ENCODE measurements at places on chromosomes 7 and 10.

GRCh38 chr7:107017965-107018719 is 26.4 kb upstream of the PRKAR2B start:
- no peak for DNase-seq

GRCh38 chr7:55024776-55025175 is 6.0 kb downstream of the EGFR start:
- no peak for DNase-seq

GRCh38 chr7:84729284-84729683 is 457.6 kb downstream of the SEMA3D start:
- no peak for DNase-seq

DNA sequence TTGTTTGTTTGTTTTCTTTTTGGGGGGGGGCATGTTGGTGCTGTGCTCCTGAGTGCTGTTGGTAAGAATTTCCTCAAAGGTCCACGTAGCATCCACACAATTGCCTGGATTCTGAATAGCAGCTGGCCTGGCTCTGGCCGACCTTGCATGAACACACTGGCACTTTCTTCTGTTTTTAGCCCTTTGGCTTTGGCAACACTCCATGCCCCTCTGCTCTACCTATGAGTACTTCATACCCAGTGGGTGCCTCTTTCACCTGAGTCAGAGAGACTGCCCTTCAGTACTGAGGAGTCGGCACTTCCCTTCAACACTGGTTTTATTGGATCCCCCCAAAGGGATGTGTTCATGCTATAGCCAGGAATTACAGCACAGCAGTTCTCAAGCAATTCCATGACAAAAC is 7.2 kb upstream of the NPVF start:
- DNase-seq: no peak

GRCh38 chr7:617614-618538 is 98.2 kb upstream of the PDGFA start:
- no peak for DNase-seq

DNA sequence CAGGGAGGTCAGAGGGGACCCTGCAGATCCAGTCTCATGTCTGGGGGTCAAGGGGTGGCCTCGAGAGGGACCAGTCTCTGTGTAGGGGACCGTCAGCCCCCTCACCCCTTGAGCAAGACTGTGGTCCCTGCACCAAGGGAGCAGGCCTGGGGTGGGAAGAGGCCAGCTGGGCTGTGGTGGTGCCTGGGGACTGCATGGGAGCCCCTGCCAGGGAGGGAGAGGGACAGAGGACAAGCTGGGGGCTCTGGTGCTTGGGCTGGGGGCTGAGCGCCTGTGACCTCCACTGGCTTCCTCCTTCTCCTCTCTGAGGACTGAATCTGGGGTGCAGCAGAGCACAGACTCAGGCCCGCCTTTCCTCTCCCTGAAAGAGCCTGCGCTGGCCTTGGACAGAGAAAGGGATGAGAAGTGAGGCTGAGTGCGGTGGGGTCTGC is 771 bp upstream of the PILRB start:
- DNase-seq: no peak

DNA sequence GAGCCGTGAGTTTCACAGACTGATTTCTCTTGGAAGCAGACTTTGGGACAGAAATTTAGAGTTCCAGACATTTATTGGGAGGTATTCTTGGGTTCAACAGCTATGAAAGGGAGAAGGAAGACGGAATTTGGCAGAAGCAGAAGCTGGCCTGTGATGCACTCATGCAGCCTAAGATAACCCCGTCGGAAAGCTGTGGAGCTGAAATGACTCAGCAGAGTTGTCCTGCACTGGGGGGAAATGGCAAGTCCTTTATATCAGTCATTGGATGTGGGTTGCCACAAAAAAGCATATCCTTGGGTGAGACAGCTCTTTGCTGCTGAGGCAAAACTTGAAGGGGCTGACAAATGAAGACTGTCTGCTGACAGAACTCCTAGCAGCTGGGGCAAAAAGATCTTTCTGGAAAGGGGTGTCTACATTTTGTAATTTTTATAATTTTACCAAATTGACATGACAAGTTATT is 11.5 kb upstream of the MICU1 start:
- DNase-seq: no peak

- no peak for DNase-seq
Observed at GRCh38 chr7:102095321-102096011, 191.2 kb upstream of the SH2B2 start.

DNA sequence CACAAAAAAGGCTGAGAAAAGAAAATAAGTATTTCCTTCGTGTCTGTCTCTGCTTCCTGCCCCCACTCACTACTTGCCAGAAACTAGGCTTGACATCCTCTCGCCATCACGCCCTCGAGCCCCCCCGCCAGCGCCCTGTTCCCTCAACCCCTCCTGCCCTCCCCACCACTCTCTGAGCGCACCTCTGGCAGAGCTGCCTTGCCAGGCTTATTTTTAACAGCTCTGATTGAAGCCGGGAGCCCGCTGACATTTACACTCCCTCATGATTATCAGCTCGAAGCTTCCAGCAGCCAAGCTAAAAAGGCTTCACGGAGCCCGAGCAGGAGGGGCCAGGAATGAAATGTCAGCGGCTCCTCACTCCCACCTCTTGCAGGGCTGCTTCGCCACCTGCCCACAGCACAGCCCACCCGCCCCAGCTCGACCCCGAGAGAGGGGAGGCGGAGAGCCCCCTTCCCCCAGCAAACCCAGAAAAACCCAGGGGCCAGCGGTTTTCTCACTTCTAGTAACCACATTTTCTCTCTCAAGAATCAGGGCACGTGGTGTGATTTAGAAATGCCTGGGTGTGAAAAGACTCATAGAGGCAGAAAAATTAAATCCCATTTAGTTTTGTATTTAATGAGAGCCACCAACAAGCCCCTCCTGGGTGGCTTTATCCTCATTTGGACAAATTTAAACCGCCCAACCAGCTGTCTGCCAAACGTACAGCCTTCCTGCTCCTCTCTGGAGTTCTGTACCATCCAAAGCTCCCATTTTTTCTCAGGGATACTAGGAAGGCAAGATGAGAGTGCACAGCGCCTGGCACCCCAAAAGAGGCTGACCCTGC is 89.3 kb downstream of the SLIT1 start:
- DNase-seq: no peak

- DNase-seq: no peak
Observed at GRCh38 chr10:48791267-48791928, 106.7 kb downstream of the WDFY4 start.

DNA sequence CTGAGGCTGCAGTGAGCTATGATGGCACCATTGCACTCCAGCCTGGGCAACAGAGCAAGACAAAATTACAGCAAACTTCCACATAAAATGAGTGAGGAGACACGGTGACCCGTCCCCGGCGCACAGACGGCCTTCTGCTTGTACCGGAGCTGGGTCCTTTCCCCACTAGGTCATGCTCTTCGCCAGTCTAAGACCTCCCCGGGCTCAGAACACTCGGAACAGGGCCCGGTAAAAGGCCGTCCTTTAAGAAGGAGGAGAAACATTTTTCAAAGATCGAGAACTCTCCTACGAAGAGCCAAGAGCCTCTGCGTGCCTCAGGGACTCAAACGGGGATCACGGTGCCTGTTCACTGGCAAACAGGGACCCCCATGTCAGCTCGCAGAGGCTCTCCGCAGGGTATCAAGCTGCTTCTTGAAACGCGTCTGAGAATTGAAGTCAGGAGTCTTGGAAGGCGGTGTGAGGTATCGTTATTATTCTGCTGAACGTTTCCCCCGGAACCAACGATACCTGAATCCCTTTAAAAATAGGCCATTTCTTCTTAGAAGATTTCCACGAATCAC is 9.0 kb downstream of the CARD11 start:
- no peak for DNase-seq

DNA sequence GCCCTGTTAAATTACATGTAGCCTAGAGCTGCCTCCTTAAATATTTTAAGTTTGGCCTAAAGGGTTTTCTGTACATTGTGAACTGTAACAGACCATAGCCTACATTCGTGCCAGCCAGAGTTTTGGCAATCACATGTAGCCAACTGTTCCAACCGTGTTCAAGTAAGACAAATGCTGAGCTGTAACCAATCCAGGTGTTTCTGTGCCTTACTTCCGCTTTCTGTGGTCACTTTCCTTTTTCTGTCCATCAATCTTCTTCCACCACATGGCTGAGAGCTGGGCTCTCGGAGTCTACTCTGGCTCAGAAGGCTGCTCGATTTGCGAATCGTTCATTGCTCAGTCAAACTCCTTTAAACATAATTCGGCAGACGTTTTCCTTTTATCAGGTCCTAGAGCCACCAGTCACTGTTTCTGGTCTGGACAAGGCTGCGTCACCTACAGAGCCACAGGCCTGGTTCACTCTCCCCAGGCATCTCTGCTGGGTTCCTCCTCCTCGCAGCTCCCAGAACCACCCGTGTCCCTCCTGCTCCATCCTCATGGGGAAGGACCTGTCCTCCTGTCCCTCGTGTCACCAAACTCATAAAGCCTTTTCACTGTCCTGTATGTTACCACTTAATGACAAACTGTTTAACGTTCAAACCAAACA is 158.0 kb upstream of the RHEB start:
- no peak for DNase-seq

DNA sequence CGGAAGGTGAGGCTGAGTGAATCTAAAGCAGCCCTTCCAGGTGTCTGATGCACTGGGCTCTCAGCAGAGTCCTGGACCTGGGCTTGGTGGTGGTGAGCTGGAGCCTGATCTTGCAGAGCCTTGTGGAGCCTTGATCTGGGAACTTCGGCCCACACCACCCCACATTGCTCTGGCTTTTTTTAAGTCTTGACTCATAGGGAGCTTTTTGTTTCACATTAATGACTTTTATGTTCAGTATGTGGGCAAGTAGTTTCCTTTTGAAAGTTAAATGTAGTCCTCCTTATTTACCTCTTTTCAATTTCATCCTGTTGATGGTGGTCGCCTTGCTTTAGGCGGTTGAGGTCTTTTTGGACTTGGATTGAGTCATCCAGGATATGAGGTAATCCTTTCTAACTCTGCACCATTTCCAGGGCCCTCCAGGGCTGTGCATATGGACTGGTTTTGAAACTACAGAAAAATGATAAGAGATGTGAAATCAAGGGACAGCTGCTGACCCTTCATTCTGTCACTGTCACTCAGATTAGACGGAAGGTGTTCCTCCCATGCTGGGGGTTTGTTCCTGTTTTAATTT is 2.9 kb upstream of the NRAP start:
- DNase-seq: no peak

- DNase-seq: no peak
Observed at GRCh38 chr10:121007264-121007663, 156.1 kb downstream of the WDR11 start.

DNA sequence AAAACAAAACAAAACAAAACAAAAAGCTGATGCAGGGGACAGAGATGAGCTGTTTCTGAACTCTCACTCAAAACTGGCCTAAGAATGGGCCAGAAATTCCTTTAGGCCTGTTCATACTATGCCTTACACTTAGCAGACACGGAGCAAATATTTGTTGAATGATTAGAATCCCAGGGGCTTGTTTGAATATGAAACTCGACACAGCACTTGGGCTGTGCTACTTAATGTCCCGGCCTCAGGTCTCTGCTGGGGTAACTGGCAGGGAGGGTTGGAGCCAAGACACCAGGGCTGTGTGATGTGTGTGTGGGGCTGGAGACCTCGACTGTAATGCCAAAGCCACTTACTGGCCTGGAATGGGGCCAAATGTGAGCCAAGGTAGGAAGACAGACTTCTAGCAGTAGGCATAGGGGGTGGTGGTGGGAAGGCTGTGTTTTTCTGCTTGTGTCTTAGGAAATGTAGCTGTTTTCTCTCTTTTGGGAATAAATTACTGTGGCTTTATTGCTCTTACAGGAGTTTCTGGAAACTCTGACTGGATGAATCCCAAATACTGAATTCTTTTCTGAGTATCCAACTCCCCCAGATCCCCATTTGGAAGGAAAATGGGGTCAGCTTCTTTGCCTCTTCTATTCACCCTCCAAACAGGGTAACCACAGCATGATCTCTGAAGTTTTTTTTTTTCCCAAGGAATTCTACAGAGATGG is 66.7 kb downstream of the EMX2 start:
- DNase-seq: no peak

DNA sequence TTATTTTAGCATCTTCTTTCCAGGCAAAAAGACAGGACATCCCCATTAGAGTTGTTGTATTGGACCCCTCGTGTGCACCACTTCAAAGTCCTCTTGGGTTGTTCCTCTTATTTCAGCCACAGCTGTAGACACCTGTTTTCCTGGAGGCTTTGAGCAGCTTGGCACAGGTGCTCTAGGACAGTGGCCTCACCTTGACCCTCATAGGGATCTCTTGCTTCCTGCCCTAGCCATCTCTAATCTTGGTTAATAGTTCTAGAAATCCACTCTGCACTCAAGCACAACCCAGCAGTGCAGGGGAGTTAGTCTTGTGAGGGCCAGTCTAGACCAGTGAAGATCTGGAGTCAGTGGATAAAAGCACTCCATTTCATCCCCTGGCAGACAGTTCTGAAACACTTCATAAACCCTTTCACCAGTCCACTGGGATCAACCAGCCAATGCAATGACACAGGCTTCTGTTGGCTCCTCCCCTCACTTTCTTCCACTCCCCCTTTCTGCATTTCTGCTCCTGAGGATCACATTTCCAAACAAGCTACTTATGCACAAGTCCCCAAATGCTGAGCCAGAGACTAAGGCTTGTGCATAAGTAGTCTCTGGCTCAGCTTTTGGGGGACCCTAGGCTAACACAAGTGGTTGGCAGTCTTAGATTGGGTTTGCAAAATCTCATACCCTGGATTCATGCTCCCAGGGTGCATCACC is 131.5 kb upstream of the LAMB4 start:
- DNase-seq: no peak

DNA sequence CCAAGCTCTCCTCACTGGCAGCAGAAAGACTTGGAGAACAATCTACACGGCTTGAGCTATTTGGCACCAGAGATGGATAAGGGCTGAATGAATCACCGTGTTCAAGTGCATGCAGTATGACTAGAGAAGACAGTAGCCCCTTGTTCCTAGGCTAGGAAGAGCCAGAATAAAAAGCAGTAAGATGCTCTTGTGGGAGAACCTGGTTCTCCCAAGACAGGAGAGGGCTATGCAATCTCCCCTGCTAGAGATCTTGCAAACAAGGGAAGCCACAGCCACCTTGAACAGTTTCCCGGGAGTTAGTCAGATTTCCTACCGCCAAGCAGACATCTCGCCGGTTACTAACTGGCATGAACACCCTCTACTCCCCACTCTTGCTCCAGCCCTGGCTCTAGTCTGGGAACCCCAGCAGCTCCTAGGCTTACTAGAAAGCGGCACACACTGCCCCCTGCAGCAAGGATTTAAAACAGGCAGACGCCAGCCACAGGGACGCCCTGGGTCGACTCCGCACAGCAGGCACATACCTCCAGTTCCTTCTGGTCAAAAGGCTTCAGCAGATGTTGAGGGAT is 107.3 kb downstream of the SMURF1 start:
- DNase-seq: no peak

- DNase-seq: no peak
Observed at GRCh38 chr7:134495546-134495945, 31.8 kb upstream of the AKR1B10 start.

DNA sequence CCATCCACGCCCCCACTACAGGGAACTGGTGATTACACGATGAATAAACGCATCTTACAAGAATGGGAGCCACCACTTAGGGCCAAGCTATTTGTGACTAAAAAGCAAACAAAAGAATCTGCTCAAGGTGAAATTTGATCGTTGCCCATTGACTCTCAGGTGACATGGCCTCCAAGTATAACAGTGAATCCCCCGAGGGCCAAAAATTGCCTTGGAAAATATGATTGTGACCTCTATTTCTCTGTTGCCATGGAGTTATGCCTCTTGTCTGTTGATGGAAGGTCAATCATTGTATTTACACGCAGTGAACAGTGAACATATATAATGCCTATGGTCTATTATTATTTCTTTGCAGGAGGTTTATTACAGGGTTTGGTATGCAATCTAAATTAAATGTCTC is 282.3 kb downstream of the KLF6 start:
- DNase-seq: no peak
